ENCODE measurements at places on chromosomes 2 and 18.

GRCh38 chr2:65064728-65065552 lies 8.7 kb downstream of the CEP68 start:
- DNase-seq: no peak

GRCh38 chr18:55918444-55918843 lies 330.5 kb upstream of the TCF4 start:
- DNase-seq: no peak

GRCh38 chr2:138531913-138532312 lies 30.3 kb downstream of the SPOPL start:
- no peak for DNase-seq

DNA sequence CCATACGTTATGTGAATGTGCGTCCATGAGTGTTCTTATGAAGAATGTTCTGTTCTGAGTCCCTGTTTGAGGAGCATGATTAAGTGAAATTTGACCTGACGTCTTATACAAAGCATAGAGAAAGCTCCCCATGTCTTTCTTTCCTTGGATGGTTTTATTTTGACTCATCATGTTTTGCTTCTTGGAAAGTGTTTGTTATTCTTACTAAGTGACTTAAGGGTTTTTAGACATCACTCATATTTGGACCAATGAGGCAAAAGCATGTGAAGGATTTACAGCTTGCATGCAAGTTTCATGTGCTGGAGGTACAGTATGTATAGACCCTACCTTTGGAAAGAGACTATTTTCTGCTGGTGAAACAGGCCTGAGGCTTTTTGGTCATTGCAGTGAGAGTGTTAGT lies 33.5 kb upstream of the ZEB2 start:
- DNase-seq: no peak

GRCh38 chr2:36441816-36442215 lies 86.2 kb downstream of the CRIM1 start:
- DNase-seq: no peak

- no peak for DNase-seq
Measured at GRCh38 chr2:240250150-240250984, 109.9 kb upstream of the OTOS start.

- no peak for DNase-seq
Measured at GRCh38 chr2:20409039-20409438, 37.8 kb upstream of the RHOB start.

DNA sequence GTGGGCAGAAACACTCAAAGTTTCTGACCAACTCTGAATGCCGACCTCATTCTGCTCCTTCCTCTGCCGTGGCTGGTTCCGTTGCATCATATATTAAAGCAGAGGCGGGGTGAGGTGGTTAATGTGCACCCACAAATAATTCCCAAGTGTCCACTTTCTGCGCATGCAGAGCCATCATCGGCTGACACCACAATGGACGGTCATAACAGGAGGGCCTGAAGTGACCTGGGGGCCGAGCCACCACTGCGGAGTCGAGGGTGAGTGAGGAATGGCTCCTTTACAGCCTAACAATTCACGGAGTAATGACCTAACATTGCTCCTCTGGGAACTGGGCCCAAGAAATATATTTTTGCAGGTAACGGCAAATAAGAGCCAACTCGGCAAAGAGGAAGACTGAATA lies 32.9 kb upstream of the GLI2 start:
- no peak for DNase-seq
